DMS79 treated with DMSO at 0.1 percent for 48 hours (cell line): ENCODE measurements at places on chromosomes 16 and 17.

- no peak for DNase-seq
Observed at GRCh38 chr17:303168-303567, 49.4 kb downstream of the RPH3AL start.

GRCh38 chr16:53159781-53160436, 105.1 kb downstream of the CHD9 start:
- no peak for DNase-seq

GRCh38 chr16:60302676-60303075, 1568.6 kb upstream of the GOT2 start:
- no peak for DNase-seq

DNA sequence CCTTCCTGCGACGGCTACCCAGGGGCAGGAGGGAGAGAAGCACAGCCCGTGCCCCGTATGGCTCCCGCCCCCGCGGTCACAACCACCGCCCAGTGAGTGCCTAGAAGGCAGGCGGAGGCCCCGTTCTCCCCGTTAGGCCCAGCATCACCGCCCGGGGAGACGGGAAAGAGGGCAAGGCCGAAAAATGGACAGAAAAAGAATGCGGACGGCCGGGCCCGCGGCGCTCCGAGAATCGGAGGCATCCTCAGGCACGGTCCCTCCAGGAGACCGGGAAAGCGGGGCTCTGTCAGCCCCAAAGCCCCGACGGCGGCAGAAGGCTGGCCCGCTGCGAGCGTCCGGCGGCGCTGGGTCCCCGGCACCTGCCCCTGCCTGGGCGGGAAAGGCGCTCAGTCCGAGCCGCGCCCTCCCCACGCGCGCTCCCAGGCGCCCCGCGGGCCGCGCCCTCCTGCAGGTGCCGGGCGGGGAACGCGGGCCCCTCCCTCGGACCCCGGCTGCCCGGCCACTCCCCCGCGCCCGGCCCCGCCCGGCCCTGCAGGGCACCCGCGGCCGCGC, 407 bp downstream of the MCRIP1 start:
- no peak for DNase-seq

- DNase-seq: no peak
Observed at GRCh38 chr17:41580687-41581365, 5.9 kb downstream of the KRT14 start.

- DNase-seq: no peak
Observed at GRCh38 chr17:54235571-54235970, 412.8 kb downstream of the KIF2B start.

DNA sequence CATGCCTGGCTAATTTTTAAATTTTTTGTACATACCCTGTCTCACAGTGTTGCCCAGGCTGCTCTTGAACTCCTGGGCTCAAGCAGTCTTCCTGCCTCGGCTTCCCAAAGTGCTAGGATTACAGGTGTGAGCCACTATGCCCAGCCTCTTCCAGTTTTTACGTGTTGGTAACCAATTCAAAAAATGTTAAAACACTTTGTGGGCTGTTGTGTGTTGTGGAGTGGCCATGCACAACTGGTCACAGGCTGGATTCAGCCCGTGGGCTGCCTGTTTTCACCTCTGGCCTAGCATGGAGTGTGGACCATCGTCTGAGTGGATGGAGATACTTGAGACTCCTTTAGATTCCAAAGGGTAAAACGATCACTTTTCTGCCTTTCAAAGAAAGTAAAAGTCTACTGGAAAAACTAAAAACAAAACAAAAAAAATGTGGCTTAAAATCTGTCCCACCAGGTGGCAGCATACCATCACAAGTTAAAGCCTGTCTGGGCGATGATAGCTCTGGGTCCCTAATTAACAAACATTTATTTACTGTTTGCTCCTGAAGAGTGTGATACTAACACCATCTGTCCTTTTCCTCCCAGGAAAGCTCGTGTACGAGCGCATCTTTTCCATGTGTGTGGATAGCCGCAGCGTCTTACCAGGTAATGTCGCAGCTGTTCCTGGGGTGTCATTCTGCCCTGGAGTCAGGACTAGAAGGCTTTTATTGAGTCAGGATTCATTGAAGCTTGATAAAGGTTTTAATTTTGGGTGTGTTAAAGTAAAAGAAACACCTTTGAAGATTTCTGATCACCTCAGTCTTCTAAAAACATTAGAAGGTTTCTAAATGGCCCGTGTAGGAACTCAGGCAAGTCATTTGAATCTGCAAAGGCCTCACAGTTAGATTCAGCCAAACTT, 45.8 kb downstream of the VPS35L start:
- peak; percentile 19 for DNase-seq

DNA sequence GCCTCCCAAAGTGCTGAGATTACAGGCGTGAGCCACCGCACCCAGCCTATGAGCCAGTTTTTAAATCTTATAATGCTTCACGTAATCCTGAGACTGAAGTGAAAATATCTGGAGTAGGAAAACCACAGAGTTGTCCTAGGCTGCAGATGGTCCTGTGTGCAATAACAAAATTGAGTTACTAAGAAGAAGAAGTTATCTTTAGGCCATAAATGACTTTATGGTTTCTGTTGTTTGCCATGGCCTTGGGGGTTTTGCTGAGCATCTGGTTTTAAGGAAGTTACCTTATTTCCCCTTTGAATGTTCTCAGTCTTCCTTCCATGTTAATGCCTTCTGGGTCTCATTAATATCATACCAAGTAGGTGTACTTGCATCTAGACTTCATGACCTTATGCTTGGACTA, 16.5 kb downstream of the NMT1 start:
- DNase-seq: no peak

- DNase-seq: no peak
Observed at GRCh38 chr16:58492066-58492465, 7.9 kb upstream of the NDRG4 start.

DNA sequence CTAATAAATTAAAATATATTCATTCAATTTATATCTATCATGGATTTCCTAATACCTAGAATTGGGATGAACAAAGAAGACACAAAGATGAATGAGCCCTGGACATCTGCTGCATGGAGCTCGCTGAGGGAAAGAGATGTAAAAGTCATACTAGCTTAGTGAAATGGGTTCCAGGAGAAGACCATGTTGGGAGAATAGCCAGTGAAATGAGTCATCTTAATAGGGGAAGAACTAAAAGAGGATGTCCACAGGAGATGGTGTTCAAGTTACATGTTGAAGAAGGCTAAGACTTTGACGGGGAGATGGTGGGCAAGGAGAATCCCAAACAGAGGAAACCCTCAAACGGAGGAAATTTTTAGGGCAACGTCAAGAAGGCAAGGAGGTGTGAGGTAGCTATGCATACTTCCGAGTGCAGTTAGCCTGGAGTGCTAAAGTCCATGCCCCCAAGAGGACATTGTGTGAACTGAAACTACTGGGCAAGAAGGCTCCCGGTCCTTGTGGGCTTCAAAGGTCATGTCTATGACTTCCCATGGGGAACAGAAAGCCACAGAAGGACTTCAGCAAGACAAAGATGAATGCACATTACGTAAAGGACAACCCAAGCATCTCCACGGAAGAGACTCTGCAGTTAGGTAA, 220.5 kb upstream of the CDH11 start:
- DNase-seq: no peak

DNA sequence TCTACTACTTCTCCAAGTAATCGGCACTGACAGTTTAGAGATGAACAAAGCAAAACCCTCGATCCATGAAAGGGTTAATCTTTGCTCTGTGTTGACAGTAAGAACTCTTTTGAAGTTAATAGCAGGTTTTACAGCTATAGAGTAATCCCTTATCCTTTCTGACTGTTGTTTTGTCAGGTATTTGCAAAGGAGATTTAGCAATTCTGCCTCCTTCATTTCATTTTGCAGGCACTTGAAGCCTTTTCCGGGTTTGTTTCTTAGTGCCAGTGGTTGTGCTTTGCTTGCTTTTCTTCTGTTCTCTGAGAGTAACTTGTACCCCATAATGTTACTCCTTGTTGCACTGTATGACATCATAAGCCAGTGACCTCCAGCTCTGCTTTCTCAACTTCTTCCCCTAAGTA, 64.5 kb downstream of the TANGO6 start:
- DNase-seq: no peak

DNA sequence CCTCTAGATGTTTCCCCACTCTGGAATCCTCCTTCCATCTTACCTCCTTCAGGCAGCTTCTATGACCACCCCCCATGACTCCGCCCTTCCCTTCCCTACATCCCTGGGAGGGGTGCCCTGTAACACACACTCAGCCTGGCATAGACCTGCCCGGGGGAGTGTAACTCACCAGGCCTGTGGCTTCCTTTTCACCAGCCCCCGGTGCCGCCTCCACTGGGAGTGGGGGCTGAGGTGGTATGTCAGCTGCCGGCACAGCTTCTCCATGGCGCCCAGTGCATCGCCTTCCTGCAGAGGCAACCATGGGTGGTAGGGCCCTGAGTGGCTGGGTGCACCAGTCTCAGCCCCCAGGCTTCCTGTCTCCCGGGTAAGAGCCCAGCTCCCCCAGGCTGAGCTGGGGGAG, 32.3 kb downstream of the TRPV2 start:
- no peak for DNase-seq

- DNase-seq: no peak
Observed at GRCh38 chr17:68860941-68861340, 94.3 kb downstream of the ABCA8 start.

- DNase-seq: no peak
Observed at GRCh38 chr17:77409282-77410161, 268.8 kb downstream of the SEC14L1 start.
